ENCODE measurements at places on chromosomes 3 and 15.

DNA sequence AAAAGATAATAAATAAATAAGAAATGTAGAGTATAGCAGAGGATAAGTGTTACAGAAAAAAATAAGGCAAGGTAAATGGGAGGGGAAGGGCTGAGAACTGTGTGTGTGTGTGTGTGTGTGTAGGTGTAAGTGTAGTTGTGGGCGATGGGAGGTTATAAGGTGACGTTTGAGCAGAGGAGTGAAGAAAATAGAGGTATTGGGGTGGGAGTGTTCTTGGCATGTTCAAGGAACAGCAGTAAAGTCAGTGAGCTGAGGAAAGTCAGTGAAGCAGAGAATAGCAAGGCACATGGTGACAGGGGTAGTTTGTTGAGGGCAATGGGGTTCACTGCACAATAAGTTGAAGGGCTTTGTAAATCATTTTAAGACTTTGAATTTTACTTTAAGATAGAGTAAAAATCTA lies 30.9 kb upstream of the ZNF148 start:
- DNase-seq = no peak

DNA sequence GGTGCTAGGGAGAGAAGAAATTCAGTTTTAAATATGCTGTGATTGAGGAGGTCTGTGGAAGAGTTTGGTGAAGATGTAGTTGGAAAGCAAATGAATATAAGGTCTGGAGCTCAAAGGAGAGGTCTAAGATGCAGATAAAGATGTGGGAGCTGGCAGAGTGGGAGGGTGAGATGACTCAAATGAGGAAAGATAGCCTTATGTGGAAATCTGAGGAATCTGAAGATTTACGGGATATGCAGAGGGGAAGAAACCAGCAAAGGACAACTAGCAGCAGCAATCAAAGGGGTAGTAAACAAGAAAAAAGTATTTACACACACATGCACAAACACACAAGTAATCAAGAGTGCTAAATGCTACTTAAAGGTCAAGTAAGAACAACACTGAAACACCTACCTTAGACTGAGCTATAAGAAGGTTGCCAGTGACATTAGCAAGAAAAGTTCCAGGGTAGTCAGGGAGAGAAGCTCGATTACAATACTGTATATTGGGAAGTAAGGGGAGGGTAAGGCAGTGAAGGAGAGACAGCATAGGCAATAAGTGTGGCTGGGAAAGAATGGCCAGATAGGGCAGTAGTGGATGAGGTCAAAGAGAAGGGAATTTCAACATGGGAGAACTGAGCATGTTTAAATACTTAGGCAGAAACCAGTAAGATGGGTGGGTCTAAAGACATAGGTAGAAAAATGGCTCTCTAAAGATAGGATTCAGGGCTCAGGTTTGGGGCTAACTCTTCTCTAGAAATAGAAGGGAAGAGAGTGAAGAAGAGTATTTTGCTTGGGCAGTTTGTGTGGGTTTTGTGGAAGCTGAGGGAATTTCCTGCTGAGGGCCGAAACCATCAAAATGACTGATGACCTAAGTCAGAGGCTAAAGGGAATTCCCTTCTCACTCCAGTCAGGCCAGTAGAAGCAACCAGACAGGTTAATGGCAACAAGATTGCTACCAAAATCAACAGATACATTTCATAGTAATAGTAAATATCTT lies 8.9 kb downstream of the CMTM6 start:
- DNase-seq = no peak

- no peak for DNase-seq
Measured at GRCh38 chr3:105970283-105970682, 101.5 kb upstream of the CBLB start.

- DNase-seq = no peak
Measured at GRCh38 chr3:177802151-177802900, 605.0 kb upstream of the TBL1XR1 start.

DNA sequence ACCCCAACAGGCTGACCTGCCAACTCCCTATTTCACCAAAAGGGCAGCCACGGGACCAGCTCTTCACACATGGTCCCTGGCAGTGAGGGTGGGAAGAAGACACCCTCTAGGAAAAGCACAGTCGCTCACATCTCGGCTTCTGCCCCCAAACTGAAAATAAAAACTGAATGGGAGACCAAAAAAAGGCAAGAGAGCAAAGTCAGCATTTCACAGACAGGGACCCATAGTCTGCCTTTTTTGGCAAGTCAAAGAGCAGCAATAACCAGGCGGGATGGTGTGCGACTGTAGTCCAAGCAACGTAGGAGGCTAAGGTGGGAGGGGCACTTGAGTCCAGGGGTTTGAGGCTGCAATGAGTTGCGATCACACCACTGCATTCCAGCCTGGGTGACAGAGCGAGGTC lies 154.1 kb downstream of the ADAMTS17 start:
- no peak for DNase-seq

- DNase-seq = no peak
Measured at GRCh38 chr3:167057581-167057980, 322.5 kb downstream of the ZBBX start.

DNA sequence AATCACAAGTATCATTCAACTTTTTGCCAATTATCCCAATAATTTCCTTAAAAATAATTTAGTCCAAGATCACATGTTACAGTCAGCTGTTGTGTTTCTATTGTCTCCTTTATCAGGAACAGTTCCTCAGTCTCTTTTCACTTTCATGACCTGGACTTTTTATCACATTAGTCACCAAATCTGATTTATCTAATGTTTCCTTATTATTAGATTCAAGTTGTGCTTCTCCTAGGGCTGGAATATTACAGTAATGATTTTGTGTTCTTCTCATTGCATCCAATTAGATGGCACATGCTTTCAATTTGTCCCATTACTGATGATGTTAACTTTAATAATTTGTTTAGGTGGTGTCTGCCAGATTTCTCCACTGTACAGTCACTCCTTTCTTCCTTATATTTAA lies 66.3 kb upstream of the DCBLD2 start:
- no peak for DNase-seq

DNA sequence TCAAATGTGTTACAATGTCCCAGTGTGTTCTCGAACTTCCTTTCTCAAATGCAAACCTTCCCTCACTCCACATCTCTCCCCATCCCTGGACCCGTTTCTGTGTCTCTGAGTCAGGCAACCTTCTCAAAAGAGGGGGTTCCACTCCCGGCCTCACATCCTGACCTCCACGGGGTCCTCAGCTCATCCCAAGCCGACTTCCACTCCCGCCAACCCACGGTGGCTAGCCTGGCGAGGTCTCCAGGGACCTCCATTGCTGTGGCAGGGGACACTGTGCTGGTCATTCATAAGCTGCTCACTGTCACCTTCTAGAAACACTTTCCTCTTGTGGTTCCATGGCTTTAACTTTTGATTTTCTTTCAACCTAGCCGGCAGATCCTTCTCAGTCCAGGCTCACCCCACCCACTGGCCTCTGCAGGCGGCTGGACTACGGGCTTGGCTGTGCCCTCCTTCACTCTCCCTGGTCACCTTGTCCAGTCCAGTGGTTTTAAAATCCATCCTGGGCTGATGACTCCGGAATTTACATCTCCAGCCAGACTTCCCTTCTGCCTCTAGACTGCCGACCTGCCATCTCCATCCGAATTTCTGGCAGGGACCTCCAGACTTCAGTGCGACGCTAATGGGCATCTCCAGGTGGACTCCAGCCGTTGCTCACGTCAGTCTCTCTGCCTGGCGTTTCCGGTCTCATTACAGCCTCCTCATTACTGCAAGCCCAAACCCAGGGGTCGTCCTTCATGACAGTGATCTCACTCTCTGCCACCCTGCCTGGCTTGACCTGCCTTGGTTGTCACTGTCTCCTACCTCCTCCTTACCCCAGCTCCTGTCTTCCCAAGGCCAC lies 20.0 kb downstream of the ABTB1 start:
- DNase-seq = no peak

DNA sequence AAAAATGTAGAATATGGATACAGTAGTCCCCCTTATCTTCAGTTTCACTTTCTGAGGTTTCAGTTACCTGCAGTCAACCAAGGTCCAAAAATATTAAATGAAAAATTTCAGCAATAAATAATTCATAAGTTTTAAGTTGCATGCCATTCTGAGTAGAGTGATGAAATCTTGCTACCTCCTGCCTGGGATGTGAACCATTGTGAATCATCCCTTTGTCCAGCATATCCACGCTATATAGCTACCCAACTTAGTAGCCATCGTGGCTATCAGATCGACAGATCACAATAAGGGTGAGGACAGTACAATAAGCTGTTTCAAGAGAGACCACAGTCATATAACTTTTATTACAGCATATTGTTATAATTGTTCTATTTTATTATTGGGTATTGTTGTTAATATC lies 1.2 kb upstream of the LARS2 start:
- DNase-seq = no peak

GRCh38 chr3:129683201-129683600 lies 76.7 kb upstream of the PLXND1 start:
- no peak for DNase-seq

DNA sequence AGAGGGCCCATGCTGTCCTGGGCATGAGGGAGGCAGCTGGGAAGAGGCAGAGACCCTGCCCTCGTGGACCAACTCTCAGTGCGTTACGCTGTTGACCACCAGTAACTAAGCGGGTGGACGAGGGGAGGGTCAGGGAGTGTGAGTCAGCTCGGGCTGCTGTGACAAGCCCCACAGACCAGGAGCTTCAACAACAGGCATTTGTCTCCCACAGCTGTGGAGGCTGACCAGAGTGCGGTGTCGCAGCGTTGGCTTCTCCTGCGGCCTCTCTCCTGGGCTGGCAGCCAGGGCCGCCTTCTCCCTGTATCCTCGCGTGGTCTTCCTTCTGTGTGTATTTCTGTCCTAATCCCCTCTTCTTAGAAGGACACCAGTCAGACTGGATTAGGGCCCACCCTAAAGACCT lies 13.0 kb downstream of the EFCC1 start:
- DNase-seq = peak; percentile 38

DNA sequence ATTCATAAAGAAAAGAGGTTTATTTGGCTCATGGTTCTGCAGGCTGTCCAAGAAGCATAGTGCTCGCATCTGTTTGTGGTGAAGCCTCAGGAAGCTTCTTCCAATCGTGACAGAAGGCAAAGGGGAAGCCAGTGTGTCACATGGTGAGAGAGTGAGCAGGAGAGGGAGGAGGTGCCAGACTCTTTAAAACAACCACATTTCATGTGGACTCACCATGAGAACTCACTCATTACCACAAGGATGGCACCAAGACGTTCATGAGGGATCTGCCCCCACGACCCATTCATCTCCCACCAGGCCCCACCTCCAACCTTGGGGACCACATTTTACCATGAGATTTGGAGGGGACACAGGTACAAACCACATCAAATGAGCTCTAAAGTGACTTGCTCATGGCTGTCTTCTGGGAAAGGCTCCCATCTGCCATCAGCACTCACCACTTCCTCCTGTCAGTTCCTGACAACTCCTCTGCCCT lies 327.3 kb upstream of the TLE3 start:
- DNase-seq = no peak

- no peak for DNase-seq
Measured at GRCh38 chr3:195009616-195010015, 261.3 kb downstream of the XXYLT1 start.

GRCh38 chr15:81282911-81283310 lies 41.0 kb downstream of the STARD5 start:
- DNase-seq = no peak

DNA sequence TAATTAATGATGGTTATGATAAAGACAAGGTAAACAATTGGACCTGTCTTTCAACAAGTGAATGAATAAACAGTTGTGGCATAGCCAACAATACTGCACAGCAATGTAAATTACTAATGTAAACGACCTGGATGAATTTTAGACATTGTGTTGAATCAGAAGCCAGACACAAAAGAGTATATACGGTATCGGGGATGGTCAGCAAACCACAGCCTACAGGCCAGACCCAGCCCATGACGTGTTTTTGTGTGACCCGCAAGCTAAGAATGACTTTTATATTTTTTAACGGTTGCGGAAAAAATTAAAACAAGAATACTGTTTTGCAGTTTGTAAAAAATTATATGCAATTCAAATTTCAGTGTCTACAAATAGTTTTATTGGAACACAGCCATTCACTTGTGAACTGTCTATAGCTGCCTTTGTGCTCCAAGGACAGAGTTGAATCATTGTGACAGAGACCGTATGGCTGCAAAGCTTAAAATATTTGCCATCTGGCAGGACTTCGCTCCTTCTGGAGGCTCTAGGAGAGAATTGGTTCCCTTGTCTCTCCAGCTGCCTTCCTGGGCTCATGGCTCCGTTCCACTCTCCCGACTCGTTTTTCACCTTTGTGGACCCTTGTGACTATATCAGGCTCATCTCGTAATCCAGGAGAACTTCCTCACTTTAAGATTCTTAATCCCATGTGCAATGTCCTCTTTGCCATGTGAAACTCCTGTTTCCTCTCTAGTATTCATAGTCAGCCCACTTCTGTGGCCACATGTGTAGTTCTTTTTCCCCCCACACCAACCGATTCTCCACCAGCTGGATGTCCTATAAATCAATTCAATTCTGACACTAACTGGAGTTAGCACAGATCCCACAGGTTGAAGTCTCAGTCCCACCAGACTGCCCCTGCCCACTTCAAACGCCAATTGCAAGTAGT lies 72.7 kb downstream of the CMTM8 start:
- DNase-seq = no peak

DNA sequence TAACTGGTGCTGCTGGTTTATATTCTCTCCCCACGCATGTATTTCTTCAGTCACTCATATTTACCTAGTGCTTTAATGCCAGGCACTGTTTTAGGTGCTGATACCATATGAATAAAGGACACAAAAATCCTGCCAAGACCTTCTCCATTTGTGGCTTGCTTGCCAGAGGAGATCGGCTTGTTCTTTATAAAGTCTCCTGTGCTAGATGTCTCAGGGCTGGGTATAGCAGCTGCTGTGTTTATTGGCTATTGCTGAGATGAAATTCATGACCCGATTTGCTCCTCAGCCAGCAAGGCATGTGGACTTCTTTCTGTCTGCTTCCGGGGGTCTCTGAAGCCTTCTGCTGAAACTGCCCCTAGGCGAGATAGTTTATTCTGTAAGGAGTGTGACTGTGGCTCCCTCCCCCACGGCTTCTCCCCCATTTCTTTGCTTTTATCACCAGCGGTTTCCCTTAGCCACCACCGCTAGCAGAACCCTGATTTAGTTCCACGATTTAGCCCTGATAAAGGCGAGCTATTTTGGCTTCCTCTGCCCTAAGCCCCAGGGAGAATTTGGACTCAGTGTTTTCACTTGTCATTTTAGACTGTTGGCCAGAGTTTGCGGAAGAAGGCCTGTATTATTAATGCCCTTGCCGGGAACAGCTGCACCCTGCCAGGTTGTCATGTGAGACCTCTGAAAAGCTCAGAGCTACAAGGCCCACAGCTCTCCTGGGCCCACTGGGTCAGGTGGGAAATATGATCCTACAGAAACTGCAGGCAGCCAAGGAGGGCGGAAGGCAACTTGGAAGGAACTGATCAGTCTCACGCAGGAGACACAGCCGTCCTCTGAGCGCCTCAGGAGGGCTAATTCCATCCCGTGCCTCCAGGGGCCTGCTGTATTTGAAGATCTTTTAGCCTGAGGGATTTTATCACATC lies 46.8 kb downstream of the ST6GAL1 start:
- no peak for DNase-seq

Measured in nucleus accumbens (tissue), 56 donors.